ENCODE measurements at places on chromosomes 3 and 15.

GRCh38 chr3:69079269-69080159, 651 bp downstream of the UBA3 start:
- DNase-seq: no peak

GRCh38 chr15:84772031-84772430, 23.6 kb downstream of the ZNF592 start:
- no peak for DNase-seq

- no peak for DNase-seq
These were observed 41.1 kb downstream of the FSD2 start for GRCh38 chr15:82764740-82765139.

- no peak for DNase-seq
These were observed 20.3 kb downstream of the CHMP2B start for GRCh38 chr3:87247430-87247773.

- no peak for DNase-seq
These were observed at the start of gene PPM1L for GRCh38 chr3:160755776-160756304. PPM1L (plus strand) TSS chr3:160756231.

DNA sequence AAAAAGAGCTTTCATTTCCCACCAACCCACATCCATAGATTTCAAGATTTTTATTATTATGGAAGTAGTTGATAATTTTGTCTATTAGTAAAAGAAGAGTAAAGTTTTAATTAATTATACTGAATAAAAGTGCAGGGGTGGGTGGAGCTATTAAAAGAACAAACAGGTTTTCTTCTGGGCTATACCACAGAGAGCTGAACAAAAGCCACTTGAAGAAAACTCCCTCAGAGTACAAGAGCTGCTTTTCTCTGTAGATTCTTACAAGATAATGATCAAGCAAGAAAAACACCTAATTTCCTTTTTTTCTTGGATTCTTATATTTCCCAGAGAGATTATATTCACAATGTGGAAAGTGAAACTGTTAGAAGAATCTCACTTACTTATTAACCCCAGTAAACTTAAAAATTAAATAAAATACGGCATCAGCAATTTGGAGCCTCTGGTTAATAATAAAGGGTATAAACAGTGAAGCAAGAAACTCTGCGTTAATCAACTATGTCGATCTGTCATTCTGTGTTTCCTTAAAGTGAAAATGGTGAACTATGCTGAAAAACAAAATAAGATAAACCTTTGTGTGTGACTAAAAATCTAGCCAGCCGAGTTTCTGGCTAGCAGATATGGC, 84.9 kb downstream of the THBS1 start:
- no peak for DNase-seq

DNA sequence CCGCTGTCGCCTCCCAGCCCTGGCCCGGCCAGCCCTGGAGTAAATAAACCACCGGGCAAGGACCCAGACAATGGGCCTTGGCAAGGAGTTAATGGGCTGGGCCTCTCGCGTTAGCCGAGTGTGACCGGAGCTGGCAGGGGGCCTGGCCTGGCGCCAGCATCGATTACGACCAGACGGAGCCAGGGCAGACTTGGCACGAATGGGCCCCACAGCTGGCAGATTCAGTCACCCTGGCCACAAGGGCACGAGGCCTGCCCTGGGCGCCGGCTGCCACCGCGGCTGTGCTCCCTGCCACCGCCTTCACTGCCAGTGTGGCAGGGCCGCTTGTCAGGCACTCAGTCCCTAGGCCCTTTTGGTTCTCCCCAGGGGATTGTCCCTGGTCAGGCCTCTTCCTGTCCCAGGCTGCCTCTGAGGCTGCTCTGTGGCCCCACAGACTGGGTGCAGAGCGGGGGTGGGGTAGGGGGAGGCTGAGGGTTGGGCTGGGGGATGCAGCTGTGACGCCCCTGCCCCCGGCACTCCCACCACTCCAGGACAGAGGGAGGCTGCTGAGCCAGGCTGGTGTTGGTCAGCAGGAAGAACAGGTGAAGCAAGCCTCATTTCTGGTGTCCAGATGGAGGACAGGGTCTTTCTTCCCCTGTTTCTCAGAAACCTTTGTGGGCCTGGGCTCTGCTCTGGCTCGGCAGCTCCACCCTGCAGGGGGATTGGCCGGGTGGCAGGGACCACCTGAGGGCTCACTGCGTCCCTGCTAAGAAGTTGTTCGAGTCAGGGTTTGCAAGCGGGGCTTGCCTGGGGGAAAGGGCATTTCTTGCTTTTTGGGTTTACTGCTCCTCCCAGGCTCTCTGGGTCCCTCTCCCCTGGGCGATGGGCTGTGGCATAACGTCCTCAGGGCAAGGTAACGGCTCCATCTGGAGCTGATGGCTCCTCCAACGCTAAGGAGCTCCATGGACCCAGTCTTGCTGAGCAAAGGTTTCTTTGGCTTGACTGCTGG, 30.5 kb upstream of the SRP14 start:
- DNase-seq: no peak

- DNase-seq: no peak
These were observed 218.7 kb downstream of the FEZF2 start for GRCh38 chr3:62154457-62155148.

DNA sequence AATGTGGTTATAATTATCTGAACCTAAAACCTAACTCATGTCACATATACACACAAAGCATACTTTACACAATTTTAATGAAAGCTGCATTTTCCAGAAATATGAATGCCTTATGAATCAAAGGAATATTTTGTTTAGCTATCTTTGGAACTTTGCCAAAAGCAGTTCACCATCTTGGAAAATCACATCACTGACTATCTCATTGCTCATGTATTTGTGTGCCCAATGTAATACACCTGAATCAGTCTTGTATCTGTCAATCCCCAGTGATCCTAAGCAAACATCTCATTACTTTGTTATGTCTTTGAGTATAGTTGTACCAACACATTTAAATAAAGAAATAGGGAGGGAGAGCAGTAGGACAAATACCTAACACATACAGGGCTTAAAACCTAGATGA, 15.6 kb upstream of the CD47 start:
- DNase-seq: no peak

GRCh38 chr15:33910741-33911140, 57.6 kb upstream of the CHRM5 start:
- no peak for DNase-seq

DNA sequence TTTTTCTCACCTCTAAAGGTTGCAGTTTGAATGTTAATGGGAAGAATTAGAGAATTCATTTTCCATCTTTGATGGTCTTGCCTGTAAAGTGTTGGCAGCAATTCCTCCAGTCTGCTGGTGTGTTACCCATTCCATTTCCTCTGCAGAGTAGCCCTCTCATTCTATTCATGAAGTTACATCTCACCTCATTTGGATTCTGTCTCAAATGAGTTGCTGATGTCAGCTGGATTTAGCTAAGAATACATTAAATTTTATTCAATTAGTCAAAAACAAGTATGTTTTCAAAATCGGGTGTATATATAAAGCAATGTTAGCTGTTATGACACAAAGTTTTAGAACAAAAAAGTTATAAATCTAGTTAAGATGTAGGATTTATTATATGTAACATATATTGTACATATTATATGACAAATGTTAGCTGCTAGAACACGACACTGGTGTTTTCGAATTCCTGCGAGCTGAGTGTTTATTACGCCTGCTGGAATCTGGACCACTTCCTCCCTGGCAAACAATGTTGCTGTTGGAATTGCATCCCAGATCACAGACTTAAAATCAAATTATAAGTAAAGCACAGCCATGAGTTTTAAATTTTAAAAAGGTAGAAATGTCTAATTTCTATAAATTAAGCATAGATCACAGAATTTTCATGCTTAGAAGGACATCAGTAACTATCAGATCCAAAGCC, 516.2 kb downstream of the OCA2 start:
- DNase-seq: no peak

- DNase-seq: no peak
These were observed 59.0 kb downstream of the RORA start for GRCh38 chr15:61169904-61170695.

- DNase-seq: no peak
These were observed 340.3 kb upstream of the RBMS3 start for GRCh38 chr3:28940530-28940929.

DNA sequence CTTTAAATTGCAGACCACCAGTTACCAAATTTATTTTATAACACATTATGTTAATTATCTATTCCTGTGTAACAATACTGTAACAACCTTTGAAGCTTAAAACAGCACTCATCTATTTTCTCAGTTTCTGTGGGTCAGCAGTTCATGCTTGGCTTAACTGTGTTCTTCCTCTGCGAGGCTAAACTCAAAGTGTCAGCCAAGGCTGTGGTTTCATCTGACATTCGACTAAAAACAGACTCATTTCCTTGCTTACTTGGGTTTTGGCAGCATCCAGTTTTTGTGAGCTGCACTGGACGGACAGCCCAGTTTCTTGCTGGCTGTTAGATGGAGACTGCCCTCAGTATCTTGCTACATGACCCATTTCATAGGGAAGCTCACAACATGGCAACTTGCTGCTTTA, 247.3 kb upstream of the KCNH8 start:
- no peak for DNase-seq

GRCh38 chr3:54871867-54872266, 56.0 kb downstream of the LRTM1 start:
- no peak for DNase-seq

DNA sequence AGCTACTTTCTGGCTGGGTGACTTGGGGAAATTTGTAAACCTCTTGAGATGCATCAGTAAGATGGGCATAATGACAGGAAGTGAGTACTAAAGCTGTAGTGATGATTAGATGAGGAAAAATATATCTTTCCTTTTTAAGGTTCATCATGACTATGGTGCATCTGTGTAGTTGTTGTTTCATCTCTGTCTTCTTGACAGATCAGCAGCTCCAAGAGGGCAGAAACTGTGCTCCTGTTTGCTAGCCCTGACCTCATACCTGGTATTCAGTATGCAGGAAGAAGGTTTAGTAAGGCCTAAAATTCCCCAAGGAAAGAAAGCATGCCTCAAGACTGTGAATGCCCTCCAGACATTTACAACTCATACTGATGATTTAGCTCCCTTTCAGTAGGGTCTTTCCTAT, 82.5 kb upstream of the PSMD6 start:
- DNase-seq: no peak
